ENCODE measurements at places on chromosomes 12 and 14. TPM values are rescaled to one million over a fixed set of nuclear protein-coding genes. Genes with fewer than 3 reads are reported as not detected.

KCNK13 gene
- total RNA-seq = not detected

PIP4K2C gene
- total RNA-seq = 23.1 TPM

DNA sequence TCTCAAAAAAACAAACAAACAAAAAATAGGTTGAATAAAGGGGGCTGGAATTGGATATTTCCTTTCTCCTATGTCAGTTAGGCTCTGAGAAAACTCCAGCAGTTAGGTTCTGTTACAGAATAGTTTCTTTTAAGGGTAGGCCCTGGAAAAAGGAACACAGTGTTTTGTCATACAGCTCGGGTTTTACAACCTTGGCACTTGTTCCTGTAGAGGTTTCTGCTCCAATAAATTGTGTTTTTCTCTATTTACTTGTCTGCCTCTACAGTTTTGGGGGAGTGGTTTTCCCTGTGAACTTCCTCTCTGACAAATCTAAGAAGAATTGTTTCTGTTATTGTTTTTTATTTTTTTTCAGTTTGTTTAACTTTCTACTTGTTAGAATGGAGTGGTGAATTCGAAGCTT, 167.6 kb downstream of the ACSS3 start:
- no peak for DNase-seq

GRCh38 chr12:62762645-62763044, 172.3 kb downstream of the PPM1H start:
- no peak for DNase-seq

- no peak for DNase-seq
Measured at GRCh38 chr12:101995684-101996083, 66.1 kb downstream of the WASHC3 start.

DNA sequence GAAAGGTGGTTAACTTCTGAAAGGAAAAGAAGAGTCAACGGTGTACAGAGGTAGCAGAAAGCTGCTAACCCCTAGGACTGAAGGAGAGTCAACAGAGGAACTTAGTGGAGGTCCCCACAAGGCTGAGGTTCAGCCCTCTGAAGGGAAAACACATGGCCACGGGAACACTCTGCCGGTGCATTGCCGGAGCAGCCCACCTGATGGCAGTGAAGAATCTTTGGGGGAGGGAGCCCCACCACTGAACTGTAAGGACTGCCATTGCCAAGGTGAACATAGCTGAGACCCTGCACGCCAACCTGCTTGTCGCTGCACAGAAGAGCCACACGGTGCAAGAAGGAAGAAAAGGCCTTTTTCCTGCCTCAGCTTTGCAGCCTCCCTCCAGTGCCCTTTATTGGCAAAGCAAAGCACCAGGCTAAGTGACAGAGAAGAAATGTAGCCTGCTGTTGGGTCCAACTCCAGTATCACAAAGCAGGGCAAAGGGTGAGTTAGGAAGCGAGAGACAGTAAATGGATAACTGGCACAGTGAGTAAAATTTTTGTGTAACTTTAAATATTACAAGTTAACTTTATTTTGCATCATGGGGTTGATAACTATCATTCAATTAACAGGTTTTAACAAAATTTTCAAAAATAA, 76.9 kb downstream of the LIN52 start:
- no peak for DNase-seq

GRCh38 chr12:28893365-28893764, 255.7 kb upstream of the FAR2 start:
- DNase-seq = no peak

DNA sequence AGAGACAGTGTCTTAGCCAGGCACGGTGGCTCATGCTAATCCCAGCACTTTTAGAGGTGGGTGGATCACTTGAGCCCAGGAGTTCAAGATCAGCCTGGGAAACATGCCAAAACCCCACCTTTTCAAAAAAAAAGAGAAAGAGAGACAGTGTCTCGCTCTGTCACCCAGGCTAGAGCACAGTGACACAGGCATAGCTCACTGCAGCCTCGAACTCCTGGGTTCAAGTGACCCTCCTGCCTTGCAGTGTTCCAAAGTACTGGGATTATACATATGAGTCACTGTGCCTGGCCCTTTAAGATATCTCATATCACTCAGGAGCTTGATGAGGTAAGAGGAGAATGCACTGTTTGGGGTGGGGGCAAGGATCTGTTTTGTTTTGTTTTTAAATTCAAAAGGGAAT, 48.1 kb upstream of the LTBP2 start:
- no peak for DNase-seq

GRCh38 chr12:95085612-95086011, 12.2 kb upstream of the NR2C1 start:
- no peak for DNase-seq

DNA sequence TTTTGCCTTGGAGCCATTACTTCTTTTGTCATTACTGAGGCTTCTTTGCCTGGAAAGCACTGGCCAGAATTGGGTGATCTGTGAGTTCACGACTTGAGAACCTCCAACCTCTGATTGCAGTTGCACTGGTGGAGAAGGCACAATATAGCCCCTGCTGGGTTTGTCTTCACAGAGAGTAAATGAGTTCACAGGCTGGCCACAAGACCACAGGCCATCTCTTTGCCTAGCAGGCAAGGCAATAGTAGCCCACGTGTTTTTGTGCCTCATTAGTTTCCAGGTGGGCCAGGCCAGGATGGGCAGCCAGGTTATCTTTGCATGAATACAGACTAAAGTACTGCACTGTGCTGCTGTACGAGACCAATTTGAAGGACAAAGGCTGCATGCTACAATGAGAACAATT, 468.8 kb downstream of the NRXN3 start:
- no peak for DNase-seq

- no peak for DNase-seq
Measured at GRCh38 chr12:2555487-2556082, 239.2 kb upstream of the FKBP4 start.

DNA sequence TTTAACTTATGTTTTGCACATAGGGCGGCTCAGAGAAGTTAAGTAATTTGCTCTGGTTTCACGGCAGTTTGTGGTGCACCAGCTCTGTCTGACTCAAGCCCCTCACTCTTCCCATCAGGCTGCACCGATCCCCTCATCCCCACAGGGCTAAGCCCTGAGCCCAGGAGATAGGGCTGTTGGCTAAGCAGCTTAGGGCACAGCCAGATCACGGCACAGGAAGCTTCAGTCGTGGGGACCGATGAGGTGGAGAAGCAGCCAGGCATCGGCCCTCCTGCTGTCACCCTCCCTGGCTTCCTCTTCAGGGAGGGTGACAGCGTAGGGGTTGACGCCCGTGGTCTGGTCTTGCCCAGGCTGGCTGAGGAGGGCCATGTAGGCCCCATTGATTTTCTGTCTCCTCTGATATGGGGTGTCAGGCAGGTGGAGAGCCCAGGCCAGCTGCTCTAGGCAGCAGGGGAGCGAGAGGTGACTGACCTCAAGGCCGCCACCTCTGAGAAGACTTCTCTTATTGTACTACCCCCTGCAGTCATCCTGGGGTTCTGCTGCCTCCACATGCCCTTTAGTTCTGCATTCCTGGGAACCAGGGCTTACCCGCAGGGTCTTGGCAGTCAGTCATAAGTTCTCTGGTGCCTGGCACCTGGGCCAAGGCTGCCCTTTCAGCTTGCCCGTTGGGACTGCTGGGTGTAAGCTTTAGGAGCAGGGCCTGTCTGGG, 166.4 kb downstream of the TSPAN9 start:
- no peak for DNase-seq

Data from activated T-cell treated with anti-CD3 and anti-CD28 coated beads, Interleukin-2, amount 50 U/mL, for 72 hours (primary cell).